Ascending aorta (tissue), 2 donors: ENCODE measurements at places on chromosomes 16 and 17. TPM values are rescaled to one million over a fixed set of nuclear protein-coding genes. Genes with fewer than 3 reads are reported as not detected.

DNA sequence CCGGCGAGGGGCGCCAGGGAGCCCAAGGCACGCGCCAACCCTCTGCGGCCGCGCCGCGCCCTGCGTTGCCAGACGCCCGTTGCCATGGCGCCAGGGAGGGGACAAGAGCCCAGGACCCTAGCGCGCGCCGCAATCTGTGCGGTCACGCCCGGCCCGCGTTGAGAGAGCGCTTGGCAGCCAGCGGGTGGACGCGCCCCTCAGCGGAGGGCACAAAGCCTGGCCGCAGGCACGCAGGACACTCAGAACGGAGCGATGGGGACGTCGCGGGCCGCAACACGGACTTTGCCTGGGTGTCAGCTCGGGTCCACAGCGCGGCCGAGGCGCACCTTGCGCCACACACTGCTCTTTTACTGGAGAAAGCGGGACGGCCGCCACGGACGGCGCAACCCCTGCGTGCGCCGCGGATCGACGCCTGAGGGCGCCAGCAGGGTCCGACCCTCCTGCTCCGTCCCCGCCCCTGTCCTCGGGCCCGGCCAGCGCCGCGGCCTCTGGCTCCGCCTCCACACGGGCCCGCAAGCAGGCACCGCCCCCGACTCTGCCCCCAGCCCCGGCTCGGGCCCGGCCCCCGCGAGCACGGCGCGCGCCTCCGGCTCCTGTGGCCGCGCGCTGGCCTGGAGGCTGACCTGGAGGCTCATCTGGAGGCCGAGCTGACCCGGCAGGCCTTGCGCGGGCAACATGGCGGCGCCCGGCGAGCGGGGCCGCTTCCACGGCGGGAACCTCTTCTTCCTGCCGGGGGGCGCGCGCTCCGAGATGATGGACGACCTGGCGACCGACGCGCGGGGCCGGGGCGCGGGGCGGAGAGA is at the start of gene GFER:
GFER (plus strand) TSS at position 650 of the 803 bp plus-strand sequence; CDS start at position 676, 26 bp downstream.
- H3K4me3 ChIP-seq, result peak within 1 kb of the TSS; percentile 95
- H3K36me3 ChIP-seq, result peaks cover 14% of the 10 kb centered on the region
- H3K27ac ChIP-seq, result peak within 1 kb of the TSS; percentile 61
- DNase-seq, result peak; percentile 52
- peaks cover 10% of the 10 kb centered on the region for H3K4me1 ChIP-seq

Gene TBC1D26
- not detected for total RNA-seq

DNA sequence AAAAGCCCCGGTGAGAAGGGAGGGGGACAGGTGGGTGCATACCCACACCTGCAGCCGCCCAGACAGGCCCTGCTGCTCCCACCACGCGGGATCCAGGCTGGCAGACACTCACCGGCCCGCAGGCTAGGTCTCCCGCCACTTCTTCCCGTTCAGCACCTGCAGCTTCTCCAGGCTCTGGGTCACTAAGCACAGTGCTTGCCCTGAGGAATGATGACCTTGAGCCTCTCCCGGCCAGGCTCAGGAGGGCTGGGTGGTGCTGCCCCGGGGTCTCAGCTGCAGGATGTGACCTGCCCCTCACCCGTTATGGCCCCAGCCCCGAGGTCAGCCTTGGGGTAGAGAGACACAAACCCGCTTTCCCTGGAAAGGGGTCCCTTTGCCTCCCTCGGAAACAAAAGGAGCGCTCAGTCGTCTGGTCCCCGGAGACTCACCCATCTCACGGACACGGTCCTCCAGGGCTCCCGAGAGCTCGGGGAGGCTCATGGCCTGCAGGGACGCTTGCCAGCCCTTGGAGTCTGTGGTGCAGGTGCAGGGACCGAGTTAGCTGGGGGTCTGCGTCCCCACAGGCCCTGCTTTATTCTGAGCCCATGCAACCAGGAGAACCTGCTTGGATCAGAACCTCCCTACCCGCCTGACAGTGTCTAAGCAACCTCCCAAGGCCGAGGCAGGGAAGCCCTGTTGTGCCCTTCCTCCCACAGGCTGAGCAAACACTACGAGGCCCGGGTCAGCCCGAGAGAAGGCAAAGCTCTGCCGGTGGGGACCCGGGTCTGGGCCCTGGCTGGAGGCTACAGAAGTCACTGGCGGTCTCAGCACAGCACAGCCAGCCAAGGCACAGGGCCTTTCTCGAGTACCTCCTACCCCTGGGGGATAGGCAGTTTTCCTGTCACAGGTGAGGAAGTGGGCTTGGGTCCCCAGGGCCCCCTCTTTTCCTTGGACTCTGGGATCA is 3.8 kb downstream of the NUDT16L1 start:
- no peak overlapping the region for H3K4me3 ChIP-seq
- no peaks in the 10 kb centered on the region for H3K27me3 ChIP-seq
- peak overlapping the region; percentile 14 for H3K27ac ChIP-seq
- DNase-seq, result no peak

Gene HOXB2
- total RNA-seq, result 55.3 TPM

GRCh38 chr16:67087803-67088202 is 21.9 kb upstream of the PHAF1 start:
- H3K27ac ChIP-seq, result no peak overlapping the region
- no peak overlapping the region for H3K4me3 ChIP-seq
- H3K4me1 ChIP-seq, result no peaks in the 10 kb centered on the region
- no peaks in the 10 kb centered on the region for H3K36me3 ChIP-seq

Gene IGF2BP1
- not detected for total RNA-seq

DNA sequence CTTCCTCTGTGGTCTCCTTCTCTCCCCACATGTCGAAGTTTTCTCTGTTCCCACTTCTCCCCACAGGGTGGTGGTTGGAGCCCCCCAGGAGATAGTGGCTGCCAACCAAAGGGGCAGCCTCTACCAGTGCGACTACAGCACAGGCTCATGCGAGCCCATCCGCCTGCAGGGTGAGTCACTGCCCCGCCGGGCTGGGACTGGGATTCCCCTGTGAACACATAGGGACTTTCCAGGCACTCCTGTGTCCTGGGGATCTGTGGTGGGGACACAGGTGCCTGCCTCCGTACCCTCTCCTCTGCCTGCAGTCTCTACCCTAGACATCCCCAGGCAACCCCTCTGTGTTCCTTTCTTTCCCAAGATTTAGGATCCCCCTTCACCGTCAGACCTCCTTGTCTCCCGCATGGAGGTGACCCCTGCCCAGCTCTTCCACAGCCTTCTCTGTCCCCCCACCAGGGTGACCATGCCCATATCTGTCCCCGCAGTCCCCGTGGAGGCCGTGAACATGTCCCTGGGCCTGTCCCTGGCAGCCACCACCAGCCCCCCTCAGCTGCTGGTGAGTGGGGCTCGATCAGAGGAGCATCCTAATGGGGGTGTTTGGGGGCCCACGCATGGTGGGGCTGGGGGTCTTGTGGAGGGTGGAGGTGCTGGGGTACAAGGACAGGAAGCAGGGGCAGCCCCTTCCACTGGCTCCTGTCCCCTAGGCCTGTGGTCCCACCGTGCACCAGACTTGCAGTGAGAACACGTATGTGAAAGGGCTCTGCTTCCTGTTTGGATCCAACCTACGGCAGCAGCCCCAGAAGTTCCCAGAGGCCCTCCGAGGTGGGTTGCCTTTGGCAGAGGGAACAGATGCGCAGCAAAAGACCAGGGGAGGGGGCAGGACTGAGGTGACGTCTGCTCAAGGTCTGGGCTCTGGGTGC is 5.8 kb downstream of the ITGAM start:
- no peak for DNase-seq
- H3K36me3 ChIP-seq, result no peaks in the 10 kb centered on the region
- H3K27me3 ChIP-seq, result no peaks in the 10 kb centered on the region
- no peak overlapping the region for H3K27ac ChIP-seq

Gene MPP2
- 16.7 TPM for total RNA-seq

- H3K4me3 ChIP-seq, result no peak overlapping the region
- no peaks in the 10 kb centered on the region for H3K36me3 ChIP-seq
- no peaks in the 10 kb centered on the region for H3K27me3 ChIP-seq
Measured at GRCh38 chr17:60827943-60828342, 150.3 kb downstream of the BCAS3 start.

- H3K27me3 ChIP-seq, result no peaks in the 10 kb centered on the region
- H3K36me3 ChIP-seq, result no peaks in the 10 kb centered on the region
- DNase-seq, result no peak
- H3K27ac ChIP-seq, result no peak overlapping the region
- H3K4me3 ChIP-seq, result no peak overlapping the region
Measured at GRCh38 chr16:53781023-53781605, 77.2 kb downstream of the FTO start.

Gene LRRC37A2
- total RNA-seq, result 7.7 TPM

DNA sequence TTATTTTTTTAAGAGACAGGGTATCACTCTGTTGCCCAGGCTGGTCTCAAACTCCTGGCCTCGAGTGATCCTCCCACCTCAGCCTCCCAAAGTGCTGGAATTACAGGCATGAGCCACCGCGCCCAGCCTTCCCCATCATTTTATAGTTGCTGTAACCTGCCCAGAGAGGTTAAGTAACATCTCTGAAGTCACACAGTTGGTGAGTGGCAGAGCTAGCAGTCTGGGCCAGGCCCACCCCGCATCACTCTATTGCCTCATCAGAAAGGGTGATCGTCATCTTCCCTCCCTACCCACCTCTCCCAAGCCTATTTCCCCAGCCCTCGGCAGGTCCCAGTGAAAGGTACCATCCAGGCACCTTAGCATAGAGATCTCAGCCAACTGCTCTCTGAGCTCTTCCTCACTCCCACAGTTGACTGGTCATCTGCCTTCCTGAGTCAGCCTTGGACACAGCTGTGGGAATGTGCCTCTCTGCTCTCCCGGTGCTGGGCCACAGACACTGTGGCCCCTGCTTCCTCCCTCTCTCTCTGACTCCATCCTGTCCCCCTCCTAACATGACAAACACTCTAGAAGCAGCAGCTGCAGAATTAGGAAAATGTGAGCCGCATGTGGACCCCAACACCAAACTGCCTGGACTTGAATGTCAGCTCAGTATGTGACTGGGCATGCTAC is 57.1 kb downstream of the SCNN1B start:
- H3K4me1 ChIP-seq, result no peaks in the 10 kb centered on the region
- H3K27ac ChIP-seq, result no peak overlapping the region

DNA sequence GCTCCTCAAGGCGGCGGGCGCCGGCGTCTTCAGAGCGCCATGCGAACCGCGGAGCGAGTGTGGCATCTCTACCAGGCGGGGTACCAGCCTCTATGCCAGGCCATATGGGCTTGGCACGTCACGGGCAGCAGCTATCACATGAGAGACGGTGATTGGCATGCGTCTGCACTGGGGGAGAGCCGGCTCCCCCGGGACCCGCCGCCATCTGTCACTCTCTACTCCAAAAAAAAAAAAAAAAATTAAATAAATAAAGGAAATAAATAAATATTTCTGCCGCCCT is at the start of gene NEUROD2:
NEUROD2 (minus strand) TSS at position 70 of the 280 bp plus-strand sequence. CDS start 1,321 bp downstream, outside the sequence.
- H3K36me3 ChIP-seq, result no peaks in the 10 kb centered on the region
- H3K27ac ChIP-seq, result no peak within 1 kb of the TSS

- no peak for DNase-seq
- H3K27me3 ChIP-seq, result no peaks in the 10 kb centered on the region
- no peak overlapping the region for H3K27ac ChIP-seq
- no peaks in the 10 kb centered on the region for H3K4me1 ChIP-seq
- H3K36me3 ChIP-seq, result peaks cover 25% of the 10 kb centered on the region
- no peak overlapping the region for H3K4me3 ChIP-seq
Measured at GRCh38 chr17:1732833-1733321, 8.4 kb downstream of the WDR81 start.

Gene MYOCD
- 153 TPM for total RNA-seq

Gene CD300A
- total RNA-seq, result 21.9 TPM

Gene CDH11
- total RNA-seq, result 145 TPM

Gene DNAAF1
- total RNA-seq, result not detected

GRCh38 chr17:1753767-1754429 is 8.0 kb upstream of the SERPINF1 start:
- H3K27me3 ChIP-seq, result no peaks in the 10 kb centered on the region
- no peak overlapping the region for H3K27ac ChIP-seq
- no peaks in the 10 kb centered on the region for H3K4me1 ChIP-seq
- no peaks in the 10 kb centered on the region for H3K36me3 ChIP-seq
- no peak for DNase-seq
- no peak overlapping the region for H3K4me3 ChIP-seq

GRCh38 chr17:7354262-7354843 is 603 bp upstream of the TMEM95 start:
- no peak overlapping the region for H3K4me3 ChIP-seq
- no peaks in the 10 kb centered on the region for H3K36me3 ChIP-seq

Gene TPSG1
- total RNA-seq, result not detected

Gene RDM1
- total RNA-seq, result not detected

Gene HGS
- total RNA-seq, result 211 TPM

Gene PALB2
- 2.1 TPM for total RNA-seq

Gene ANKRD11
- 124 TPM for total RNA-seq
